Stimulated activated CD4-positive, alpha-beta T cell treated with anti-CD3 and anti-CD28 coated beads, Interleukin-1b, Interleukin-23, amount 100 ng/mL, for 24 hours (primary cell): ENCODE measurements at places on chromosomes 11 and 22.

- DNase-seq: no peak
Measured at GRCh38 chr11:116792869-116793771, 1.4 kb upstream of the APOA5 start.

DNA sequence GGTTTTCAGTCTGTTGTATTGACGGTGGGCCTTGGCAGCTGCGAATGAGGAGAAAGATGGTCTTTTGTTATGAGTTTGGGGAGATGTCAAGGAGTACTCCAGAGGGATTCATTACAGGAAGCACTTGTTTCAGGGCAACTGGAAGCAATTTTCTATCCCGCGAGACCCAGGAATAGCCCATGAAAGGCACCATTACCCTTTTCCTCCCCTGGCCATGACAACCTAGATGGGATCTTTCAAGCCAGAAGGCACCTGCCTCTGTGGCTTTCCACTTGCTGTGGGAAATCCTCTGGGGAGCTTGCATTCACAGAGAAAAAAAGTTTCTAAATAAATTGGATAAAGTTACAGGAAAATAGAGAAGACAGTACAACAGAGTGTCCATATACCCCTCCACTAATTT lies 2.7 kb downstream of the ZNF215 start:
- DNase-seq: no peak

GRCh38 chr22:39176143-39176713 lies 23.7 kb upstream of the CBX7 start:
- no peak for DNase-seq

DNA sequence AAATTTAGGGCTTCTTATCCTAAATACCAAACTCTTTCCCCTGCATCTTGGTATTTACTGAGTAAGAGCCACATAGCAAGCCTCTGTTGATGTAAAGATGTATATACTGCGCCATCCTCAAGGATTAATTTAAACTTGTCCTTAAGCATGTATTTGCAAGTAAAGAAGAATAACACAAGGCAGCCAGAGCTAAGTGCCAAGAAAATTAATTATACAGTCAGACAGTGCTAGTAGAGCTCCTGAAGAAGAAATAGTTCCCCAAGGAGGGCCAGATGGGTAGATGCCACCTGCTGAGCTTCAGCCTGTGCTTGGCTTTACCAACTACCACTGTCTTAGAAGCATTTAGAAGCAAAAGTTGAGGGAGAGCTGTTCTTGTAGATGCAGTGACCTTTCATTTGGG lies 470.0 kb downstream of the BUD13 start:
- no peak for DNase-seq

DNA sequence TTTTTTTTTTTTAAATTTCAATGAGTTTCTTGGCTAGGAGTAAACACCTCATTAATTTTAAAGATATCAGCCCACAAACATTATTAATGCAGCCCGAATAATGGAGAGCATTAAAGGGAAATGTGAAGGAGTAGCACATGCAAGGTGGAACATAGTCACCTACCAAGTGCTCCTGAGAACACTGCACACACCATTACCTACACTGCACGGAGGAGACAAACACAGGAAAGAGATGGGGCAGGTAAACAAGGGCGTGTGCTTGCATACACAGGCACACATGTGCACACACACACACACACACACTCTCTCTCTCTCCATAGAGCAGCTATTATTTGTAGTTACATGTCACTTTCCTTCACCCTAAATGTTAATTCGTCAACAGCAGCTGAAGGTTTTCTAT lies 30.2 kb downstream of the HTR3B start:
- no peak for DNase-seq
